ENCODE measurements at places on chromosomes 11 and 22. TPM values are rescaled to one million over a fixed set of nuclear protein-coding genes. Genes with fewer than 3 reads are reported as not detected.

GRCh38 chr11:16194566-16194965 is 161.8 kb downstream of the SOX6 start:
- no peak for DNase-seq

DNA sequence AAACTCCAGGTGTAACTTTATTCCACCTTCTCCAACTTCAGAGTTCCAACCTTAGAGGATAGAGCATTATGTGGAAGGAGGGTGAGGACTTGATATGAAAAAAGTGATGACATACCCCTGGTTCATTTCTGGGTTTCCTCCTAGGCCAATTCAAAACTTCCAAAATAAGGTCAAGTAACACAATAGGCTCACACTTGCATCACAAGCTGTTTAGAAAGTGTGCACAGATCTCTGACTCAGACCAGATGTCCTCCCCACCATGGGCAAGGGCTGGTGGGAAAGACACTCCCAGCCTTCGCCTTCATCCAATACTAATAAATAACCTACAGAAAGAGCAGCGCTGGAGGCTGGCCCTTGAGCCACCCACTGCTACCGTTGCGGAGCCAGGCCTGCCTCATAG is 5.8 kb upstream of the BUD13 start:
- no peak for DNase-seq

GRCh38 chr11:13000721-13001120 is 8.4 kb upstream of the RASSF10 start:
- no peak for DNase-seq

GRCh38 chr11:66676282-66676919 is 1.3 kb downstream of the RBM4B start:
- no peak for DNase-seq

- DNase-seq: no peak
Observed at GRCh38 chr11:34178209-34178821, 72.9 kb downstream of the NAT10 start.

DNA sequence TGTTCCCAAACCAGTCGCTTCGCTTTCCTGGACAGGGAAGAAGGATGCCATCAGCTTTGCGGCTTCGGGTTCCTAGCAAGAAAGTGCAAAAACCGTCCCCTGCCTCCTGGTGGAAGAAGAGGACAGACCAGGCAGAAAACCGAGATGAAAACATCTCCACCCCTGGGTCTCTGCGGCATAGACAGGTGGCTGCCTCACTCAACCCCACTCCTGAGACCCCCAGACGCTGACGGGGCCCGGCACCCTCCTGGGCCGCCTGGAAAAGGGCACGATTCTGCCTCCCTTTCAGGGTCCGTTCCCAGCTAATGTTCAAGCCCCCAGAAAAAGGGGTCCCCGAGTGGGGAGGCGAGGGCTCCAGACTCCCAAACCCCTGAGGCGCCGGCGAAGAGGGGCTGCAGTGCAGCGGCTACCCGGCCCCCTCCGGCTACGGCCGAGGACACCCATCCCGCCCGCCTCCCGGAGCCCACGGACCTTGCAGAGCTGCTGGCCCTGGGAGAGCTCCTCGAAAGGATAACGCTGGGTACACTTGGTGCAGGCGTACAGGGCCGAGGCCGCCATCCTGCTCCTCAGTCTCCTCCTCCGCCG is 569 bp downstream of the FAM76B start:
- peak; percentile 42 for DNase-seq

- DNase-seq: no peak
Observed at GRCh38 chr22:32323513-32324164, 34.0 kb upstream of the RFPL3 start.

GRCh38 chr11:2304506-2305139 is 2.8 kb downstream of the TSPAN32 start:
- no peak for DNase-seq

DNA sequence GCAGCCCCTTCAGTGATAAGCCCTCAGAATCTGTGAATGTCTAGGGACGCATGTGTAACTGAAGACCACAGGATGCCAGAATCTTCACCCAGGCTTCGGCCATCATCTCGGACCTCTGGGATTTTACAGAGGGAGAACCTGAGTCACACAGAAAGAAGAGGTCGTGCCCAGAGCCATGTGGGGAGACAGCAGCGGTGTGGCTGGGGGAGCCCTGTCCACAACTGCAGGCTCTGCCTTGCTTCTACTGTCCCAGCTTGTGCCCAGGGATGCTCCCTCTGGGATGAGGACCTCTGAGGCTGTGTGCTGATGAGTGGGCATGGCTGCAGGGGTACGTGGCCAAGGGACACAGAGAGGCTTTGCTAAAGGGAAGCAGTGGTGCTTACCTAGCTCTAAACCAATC is 582.0 kb downstream of the TBC1D22A start:
- no peak for DNase-seq

- no peak for DNase-seq
Observed at GRCh38 chr11:112881461-112881860, 79.8 kb upstream of the NCAM1 start.

DNA sequence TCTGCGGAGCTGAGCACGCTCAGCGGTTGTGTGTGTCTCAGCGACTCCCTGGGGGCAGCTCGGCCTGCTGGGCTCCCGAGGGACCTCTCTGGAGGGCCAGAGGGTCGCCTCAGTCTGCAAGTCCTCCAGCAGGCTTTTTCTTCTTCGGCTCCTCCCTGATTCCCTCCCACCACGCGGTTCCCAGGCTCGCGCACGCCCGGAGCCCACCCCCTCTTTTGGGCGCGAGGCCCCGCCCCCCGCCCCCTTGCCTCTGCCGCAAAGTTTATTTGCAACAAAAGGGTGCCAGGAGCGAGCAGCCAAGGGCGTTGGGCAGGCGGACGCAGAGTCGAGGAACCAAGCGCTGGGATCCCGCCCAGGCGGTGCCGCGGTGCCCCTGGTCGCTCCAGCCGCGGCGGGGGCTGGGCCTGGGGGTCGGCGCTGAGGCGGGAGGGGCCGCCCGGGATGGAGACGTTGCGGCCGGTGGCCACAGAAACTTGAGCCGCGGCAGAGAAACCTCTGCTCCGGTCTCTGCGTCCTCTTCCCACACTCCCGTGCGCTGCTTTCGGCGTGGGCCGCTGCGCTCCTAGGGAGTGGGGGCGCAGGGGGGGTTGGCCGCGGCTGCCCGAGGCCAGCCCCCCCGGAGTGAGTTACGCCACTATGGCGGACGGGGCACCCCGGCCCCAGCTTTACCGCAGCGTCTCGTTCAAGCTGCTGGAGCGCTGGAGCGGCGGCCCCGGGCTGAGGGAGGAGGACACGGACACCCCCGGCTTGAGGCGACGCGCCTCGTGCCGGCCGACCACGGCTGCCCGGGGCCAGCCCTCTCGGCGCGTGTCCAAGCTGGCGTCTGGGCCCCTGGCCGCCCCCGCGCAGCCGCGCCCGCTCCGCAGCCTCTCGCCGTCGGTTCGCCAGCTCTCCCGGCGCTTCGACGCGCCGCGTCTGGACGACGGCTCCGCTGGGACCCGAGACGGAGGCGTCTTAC is at the start of gene ARHGEF17:
Gene ARHGEF17, plus strand, starts transcription at position 274 of the 958 bp plus-strand sequence. Its CDS starts 363 bp downstream, at position 637.
- peak; percentile 69 for DNase-seq

- DNase-seq: no peak
Observed at GRCh38 chr22:42747701-42748513, 27.2 kb upstream of the A4GALT start.

GRCh38 chr11:5507177-5507932 is 2.4 kb downstream of the UBQLN3 start:
- no peak for DNase-seq

- DNase-seq: peak; percentile 29
Observed at GRCh38 chr11:80899381-80899780, 1458.6 kb upstream of the TENM4 start.

DNA sequence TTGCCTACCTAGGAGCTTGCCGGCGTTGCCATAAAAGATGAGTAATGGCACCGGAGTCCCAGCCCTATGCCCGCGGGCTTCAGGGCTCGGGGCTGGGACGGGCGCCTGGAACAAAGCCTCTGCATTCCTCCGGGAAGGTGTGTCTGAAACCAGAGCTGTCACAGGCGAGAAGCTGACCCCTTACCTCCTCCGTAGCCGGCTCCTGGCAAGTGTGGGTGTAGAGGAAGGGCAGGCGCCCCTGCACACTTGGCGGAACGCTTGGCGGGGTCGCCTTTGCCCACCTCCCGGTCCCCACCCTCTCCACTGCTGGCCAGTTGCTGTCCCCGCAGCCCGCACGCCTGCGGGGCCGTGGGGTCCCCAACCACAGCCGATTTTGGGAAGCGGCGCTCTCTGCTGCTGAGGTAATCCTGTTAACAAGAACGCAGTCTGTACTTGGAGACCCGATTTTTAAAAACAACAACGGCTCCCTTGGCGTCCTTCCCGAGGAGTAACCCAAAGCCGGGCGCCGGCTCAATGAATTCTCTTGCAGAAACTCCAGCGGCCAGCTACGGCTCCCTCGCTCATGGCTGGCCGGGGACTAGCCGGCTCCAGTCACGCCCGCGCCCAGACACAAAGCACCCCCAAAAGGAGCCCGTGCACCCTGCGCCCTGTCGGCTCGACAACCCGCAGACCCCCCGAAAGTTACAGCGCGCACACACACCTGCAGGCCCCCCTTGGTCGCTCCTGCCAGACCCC is 89.2 kb downstream of the PLEKHA7 start:
- peak; percentile 96 for DNase-seq

DNA sequence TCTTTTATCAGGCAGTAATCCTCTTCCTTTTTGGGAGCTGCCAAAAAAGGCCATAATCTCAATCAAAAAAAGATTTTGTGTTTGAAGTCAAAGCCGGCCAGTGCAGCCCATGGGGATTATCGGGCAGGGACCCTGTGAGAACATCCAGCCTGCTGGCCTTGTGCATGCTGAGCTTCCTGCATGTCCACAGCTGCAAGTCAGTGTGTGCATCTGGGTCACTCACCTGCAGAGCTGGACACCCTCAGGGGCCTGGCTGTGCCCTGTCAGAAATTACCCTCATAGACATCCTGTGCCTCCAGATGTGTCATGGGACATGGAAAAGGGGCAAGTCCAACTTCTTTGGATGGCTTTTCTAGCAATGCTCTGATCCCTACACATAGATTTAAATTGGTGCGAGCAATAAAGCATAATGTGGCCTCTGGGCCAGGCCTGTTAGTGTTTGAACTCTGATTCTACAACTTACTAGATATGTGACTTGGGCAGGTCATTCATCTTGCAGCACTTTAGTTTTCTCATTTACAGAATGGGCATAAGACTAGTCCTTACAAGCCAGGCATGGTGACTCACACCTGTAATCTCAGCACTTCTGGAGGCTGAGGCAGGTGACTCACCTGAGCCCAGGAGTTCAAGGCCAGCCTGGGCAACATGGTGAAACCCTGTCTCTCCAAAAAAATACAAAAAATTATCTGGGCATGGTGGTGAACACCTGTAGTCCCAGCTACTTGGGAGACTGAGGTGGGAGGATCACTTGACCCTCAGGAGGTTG is 81.6 kb upstream of the LARGE1 start:
- DNase-seq: no peak

- no peak for DNase-seq
Observed at GRCh38 chr11:66464916-66465315, 1.8 kb upstream of the PELI3 start.

- DNase-seq: no peak
Observed at GRCh38 chr11:44627165-44627789, 61.8 kb downstream of the CD82 start.

The ANO5 gene
- not detected for total RNA-seq

The CARD16 gene
- not detected for total RNA-seq

The TRIM49 gene
- total RNA-seq: not detected

The ST14 gene
- total RNA-seq: 231 TPM

The CASP5 gene
- total RNA-seq: not detected

The KRTAP5-4 gene
- not detected for total RNA-seq

The KCNE3 gene
- 0.73 TPM for total RNA-seq

The DNAJB7 gene
- not detected for total RNA-seq
